ENCODE measurements at places on chromosomes 7 and 10. TPM values are rescaled to one million over a fixed set of nuclear protein-coding genes. Genes with fewer than 3 reads are reported as not detected.

GRCh38 chr7:85232068-85232467, 45.2 kb upstream of the SEMA3D start:
- DNase-seq: no peak

DNA sequence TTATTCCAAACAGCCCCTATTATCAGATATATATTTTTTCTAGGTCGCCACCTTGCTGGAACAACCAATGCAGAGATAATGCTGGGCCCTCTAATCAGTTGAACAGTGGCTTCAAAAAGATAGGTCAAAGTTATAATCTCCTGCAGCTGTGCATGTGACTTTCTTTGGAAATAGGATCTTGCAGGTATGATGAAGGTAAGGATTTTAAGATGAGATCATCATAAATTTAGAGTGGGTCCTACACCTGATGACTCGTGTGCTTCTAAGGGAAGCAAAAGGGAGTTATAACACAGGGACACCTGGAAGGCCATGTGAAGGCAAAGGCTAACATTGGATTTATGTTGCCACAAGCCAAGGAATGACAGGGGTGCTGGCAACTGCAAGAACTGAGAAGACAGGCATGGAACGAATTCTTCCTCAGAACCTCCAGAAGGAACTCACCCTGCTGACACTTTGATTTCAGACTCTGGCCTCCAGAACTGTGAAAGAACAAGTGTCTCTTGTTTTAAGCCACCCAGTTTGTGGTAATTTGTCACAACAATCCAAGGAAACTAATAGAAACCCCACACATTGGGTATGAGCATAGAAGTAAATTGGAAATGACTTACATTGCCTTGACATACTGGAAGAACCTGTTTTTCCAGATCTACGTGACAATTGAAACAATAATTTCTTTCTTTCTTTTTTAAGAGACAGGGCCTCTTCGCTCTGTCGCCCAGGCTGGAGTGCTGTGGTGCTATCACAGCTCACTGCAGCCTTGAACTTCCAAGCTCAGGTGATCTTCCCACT, 34.4 kb downstream of the CCDC71L start:
- peak; percentile 85 for DNase-seq

GRCh38 chr10:74836877-74837276, 10.5 kb downstream of the KAT6B start:
- no peak for DNase-seq

DNA sequence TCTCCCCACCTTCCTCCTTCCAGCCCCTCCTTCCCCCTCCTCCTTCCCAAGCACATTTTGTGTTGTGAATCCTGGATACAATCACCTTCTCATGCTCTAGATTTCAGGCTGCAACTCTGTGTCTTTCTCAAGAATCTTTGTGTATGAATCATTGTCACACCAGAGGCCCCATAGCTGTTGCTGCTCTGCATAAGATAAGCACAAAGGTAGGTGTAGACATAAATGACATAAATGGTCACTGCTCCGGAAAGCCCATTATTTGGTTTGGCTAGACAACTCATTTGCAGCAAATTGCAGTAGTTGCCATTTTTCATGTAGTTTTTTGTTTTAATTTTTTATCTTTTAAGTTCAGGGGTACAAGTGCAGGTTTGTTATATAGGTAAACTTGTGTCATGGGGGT, 216.3 kb upstream of the NRP1 start:
- DNase-seq: no peak

- DNase-seq: no peak
Measured at GRCh38 chr7:25242678-25243077, 14.4 kb upstream of the NPVF start.

DNA sequence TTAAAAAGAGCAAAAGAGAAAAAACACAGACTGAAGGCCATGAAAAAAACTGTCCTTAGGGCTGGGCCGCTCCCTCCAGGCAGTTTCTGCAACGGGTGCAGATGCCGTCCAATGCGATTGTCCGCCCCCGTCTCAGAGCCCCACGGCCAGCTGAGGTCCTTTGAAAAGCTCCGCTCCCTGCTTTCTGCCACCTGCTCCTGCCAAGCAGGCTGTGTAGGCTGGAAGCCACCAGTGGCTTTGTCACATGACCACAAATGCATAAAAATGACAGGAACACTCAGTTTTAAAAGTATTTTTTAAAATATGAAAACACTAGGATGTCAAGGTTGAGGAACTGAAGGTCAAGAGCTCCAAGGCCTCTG, 71.7 kb downstream of the AMZ1 start:
- no peak for DNase-seq

DNA sequence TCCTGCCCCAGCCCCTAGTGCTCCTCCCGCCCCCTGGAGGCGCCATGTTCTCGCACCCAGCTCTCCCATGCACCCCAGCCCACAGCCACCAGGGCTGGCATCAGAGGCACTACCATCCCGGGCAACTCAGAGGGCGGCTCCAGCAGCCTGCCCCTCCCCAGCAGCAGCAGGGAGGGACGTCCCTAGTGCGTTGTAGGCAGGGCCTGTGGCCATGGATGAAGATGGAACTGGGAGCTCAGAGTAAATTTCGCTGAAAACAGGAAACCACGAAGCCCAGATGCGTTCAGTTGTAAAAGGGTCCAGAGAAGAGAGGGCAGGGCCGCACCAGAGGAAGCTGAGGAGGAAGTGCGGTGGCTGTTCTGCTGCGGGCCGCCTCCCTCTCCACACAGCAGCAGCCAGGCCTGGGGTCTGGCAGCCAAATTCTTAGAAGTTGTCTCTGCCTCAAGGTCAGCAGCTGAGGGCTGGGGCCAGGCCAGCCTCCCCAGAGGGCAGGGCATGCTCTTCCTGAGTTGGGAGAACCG, 24.6 kb downstream of the VSIR start:
- no peak for DNase-seq

GRCh38 chr10:51999096-51999495, 299.7 kb upstream of the CSTF2T start:
- peak; percentile 22 for DNase-seq

- DNase-seq: peak; percentile 35
Measured at GRCh38 chr7:102287111-102287980, 678 bp downstream of the SH2B2 start.

GRCh38 chr7:3551536-3551935, 250.5 kb downstream of the SDK1 start:
- DNase-seq: no peak

GRCh38 chr10:77620731-77621130, 16.9 kb downstream of the KCNMA1 start:
- peak; percentile 53 for DNase-seq

DNA sequence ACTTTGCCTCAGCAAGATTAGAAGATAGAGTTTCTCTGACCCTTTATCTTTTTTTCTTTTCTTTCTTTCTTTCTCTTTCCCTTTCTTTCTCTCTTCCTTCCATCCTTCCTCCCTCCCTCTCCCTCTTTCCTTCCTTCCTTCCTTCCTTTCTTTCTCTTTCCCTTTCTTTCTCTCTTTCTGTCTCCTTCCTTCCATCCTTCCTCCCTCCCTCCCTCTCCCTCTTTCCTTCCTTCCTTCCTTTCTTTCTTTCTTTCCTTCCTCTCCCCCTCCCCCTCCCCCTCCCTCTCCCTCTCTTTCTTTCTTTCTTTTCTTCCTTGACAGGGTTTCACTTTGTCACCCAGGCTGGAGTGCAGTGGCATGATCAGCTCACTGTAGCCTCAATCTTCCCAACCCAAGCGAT, 40.2 kb upstream of the LCOR start:
- no peak for DNase-seq

DNA sequence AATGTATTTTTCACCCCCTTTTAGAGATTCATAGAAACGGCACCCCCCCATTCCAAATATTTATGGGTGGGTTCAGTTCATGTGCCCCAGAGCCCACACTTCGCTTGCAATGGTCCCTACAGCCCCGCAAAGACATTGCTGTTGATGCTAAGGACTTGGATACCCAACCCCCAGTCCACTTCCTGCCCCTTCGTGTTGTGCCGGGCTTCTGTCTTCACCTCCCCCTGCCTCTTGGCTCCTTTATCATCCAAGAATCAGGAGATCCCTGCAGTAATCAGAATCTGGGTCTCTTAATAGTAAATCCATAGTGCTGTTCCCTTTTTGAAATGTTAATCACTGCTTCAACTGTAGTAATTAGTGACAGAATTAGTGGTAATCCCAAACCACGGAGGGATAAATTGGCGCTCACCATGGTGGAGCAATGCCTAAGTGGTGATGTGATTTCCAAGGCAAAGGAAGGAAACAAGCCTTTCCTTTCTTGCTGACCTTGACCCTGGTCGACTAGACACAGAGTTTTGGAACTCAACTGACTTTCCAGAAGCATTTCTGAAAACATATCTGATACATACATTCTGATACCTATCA, 67.7 kb downstream of the HK1 start:
- no peak for DNase-seq

The FAM221A gene
- total RNA-seq: 5.6 TPM

The VWA2 gene
- total RNA-seq: not detected

The PRLHR gene
- not detected for total RNA-seq

The GAD2 gene
- not detected for total RNA-seq

The OPN4 gene
- total RNA-seq: not detected
